Activated T-cell treated with anti-CD3 and anti-CD28 coated beads, Interleukin-2, amount 50 U/mL, for 72 hours (primary cell): ENCODE measurements at places on chromosomes 4 and X. TPM values are rescaled to one million over a fixed set of nuclear protein-coding genes. Genes with fewer than 3 reads are reported as not detected.

GRCh38 chrX:132648895-132649294, 160.1 kb upstream of the MBNL3 start:
- DNase-seq: no peak

- DNase-seq: no peak
Measured at GRCh38 chr4:123706973-123707372, 310.4 kb downstream of the SPRY1 start.

GRCh38 chr4:86594559-86595425, 677 bp downstream of the PTPN13 start:
- peak; percentile 33 for DNase-seq

- no peak for DNase-seq
Measured at GRCh38 chr4:64598066-64598465, 188.8 kb upstream of the TECRL start.

DNA sequence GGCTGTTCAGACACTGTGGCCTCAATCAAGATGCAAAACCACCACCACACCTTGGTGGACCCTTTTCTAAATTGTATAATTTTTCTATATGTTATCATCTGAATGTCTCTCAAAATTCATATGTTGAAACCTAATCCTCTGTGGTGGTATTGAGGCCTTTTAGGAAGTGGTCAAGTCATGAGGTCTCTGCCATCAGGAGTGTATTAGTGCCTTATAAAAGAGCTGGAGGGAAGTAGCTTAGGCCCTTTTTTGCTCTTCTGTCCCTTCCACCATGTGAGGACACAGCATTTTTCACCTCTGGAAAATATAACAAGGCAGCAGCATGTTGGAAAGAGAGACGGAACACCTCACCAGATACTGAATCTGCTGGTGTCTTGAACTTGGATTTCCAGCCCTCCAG, 30.5 kb upstream of the DKK2 start:
- DNase-seq: no peak

MAGEA2B gene
- not detected for total RNA-seq

GRCh38 chr4:42306221-42307109, 90.8 kb upstream of the SHISA3 start:
- DNase-seq: no peak

- DNase-seq: no peak
Measured at GRCh38 chr4:184461711-184462441, 12.5 kb downstream of the IRF2 start.

- no peak for DNase-seq
Measured at GRCh38 chrX:16462912-16463311, 187.0 kb upstream of the S100G start.

DNA sequence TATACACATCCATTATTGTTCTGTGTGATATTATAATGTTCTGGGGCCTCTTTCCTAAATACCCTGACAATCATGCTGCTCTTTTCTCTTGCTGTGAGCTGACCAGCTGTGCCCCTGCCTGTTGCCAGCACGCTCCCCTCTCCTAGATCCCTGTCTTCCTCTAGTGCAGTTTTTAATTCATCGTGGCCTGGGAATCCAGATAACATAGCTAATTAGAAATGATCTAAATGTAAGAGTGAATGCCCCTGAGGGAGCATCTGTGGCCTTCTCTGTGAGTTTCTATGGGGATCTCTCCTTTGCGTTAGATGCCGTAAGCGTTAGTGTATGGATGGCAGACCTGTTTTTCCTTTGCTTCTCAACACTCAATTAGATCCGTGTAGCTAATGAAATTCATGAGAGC, 434.3 kb downstream of the SPRY1 start:
- DNase-seq: no peak

ADH1A gene
- not detected for total RNA-seq

- no peak for DNase-seq
Measured at GRCh38 chrX:10168226-10168625, 11.5 kb downstream of the CLCN4 start.

STIM2 gene
- 39.6 TPM for total RNA-seq
